Activated T-cell treated with anti-CD3 and anti-CD28 coated beads, Interleukin-2, amount 50 U/mL, for 48 hours (primary cell): ENCODE measurements at places on chromosomes 7 and 10.

DNA sequence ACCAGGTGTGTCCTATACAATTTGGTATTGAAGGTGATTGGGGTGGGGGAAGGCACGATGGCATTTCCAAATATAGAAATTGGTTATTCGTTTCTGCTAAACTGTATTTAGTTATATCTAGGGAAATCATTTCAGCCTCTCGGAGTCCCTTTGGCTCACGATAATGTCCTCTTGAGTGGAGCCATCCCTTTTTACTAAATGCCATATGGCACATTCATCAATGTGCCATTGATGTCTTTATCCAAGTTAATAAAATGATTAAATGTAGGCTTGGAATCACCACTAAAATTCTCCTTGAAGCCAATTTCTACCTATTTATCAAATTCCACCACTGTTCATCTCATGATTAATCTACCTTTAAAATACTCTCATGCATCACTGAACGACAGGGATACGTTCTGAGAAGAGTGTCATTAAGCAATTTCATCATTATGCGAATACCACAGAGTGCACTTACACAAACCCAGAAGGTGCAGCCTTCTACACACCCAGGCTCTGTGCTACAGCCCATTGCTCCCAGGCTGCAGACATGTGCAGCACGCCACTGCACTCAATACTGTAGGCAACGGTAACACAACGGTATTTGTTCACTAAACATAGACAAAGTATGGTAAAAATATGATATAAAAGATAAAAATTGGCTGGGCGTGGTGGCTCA, 219.2 kb upstream of the C7orf33 start:
- no peak for DNase-seq

DNA sequence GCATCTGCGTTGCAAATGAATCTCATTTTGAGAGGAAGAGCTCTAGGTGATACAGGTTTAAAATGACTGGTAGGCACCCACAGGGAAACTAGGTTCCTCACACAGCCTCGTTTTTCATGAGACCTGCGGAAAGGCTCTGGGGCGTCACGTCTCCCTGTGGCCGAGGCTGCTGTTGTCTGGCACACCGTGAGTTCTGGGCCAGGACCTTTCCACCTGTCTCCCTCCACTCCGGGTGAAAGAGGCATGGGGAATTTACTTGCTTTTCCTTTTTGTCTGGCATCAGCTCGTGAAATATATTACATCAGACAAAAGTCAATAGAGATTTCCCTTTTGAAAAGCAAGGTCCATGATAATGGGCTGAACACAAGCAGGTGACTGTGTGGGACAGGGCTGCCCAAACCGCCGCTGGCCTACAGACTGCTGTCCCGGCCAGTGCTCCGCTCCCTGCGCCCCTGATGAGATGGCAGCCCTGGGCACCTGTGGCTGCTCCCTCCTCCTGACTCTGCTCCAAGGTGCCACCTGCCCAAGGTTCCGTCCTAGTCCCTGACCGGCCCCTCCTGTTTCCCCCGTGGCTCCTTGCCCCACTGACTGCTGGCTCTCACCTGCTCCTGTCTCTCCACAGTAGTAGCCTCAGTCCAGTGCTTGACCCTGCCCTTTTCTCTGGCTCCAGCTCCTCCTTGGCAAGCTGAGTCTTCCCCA, 109.6 kb downstream of the NKX6-2 start:
- no peak for DNase-seq

GRCh38 chr10:61337741-61338140, 115.4 kb downstream of the TMEM26 start:
- no peak for DNase-seq

- DNase-seq = no peak
These were observed 238.9 kb upstream of the ETV1 start for GRCh38 chr7:14228341-14228740.

- DNase-seq = no peak
These were observed 49.6 kb upstream of the WNT8B start for GRCh38 chr10:100413173-100413572.

DNA sequence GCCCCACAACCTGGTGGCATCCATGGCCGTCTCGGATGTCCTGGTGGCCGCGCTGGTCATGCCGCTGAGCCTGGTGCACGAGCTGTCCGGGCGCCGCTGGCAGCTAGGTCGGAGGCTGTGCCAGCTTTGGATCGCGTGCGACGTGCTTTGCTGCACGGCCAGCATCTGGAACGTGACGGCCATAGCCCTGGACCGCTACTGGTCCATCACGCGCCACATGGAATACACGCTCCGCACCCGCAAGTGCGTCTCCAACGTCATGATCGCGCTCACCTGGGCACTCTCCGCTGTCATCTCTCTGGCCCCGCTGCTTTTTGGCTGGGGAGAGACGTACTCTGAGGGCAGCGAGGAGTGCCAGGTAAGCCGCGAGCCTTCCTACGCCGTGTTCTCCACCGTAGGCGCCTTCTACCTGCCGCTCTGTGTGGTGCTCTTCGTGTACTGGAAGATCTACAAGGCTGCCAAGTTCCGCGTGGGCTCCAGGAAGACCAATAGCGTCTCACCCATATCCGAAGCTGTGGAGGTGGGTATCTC, 1.1 kb downstream of the HTR5A start:
- no peak for DNase-seq

DNA sequence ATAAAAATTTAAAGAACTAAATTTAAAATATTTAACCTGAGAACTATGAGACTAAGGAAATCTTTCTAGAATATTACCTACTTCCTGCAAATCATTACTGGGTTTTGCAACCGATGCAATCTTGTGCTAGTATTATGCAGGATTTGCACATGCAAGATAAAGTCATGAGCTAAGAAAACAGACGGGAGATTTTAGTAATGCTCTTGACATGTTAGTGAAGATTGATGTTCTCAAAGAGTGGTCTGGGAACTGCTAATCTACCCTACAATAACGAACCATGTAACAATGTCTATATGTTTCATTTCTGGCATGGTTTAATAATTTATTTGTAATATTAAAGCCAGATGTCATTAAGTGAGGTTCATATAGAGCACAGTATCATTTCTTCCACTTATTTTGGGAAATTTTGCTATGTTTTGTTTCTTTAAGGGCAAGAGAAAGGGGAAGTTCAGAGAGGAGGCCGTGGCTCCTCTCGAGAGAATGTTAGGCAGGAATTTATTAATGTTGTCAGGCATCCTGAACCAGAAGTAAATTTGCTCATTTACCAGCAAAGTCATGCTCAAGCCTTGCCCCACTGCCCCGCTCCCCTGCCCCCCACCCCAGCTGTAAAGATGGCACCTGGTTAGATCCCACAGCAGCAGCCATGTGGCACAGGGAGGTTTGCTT, 22.8 kb downstream of the LRRC17 start:
- DNase-seq = no peak

GRCh38 chr7:40676221-40676620, 541.4 kb downstream of the SUGCT start:
- DNase-seq = no peak

GRCh38 chr10:107444443-107444842, 279.9 kb upstream of the SORCS1 start:
- DNase-seq = no peak

DNA sequence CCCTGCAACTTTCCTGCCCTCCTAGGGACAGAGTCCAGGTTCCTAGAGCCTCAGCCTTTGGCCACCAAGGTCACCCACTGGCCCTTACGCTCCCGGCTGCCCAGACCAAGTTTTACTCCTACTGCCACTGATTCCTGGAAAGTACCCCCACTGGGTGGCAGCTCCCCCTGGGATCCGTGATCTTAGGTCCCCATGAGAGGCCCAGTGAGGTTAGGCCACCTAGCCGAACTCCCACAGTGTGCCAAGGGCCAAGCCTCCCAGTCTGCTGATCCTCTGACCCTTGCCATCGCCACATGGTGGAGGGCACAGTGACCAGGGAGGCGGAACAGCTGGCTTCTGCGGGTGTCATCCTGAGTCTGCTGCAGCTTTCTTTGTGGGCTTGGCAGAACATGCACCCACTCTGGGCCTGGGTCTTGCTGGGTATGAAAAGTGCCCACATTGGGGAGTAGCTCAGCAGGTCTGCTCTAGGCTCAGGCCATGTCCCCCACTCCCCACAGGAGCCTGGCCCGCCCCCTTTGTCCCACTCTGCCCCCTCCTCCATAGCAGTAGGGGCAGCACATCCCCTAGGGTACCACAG, 40.5 kb upstream of the PPIF start:
- no peak for DNase-seq

GRCh38 chr7:25391295-25391861, 163.1 kb upstream of the NPVF start:
- DNase-seq = no peak

DNA sequence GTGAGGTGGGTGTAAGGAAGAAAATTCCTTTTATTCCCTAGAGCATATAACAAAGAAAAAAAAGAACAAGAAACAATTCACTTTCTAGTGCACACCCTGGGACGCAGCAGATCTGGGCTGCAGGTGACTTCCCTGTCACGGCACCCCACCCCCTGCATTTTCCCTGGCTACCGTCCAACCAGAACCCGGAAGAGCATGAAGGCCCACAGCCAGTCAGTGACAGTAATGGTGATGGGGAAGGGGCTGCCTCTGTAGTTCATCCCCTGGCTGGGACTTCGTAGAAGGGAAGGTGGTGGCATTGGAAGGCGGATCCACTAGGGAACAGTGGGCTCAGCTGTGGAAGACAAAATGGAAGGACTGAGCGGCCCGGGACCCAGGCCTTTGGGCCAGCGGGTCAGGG, 236.7 kb downstream of the BUB3 start:
- DNase-seq = no peak

DNA sequence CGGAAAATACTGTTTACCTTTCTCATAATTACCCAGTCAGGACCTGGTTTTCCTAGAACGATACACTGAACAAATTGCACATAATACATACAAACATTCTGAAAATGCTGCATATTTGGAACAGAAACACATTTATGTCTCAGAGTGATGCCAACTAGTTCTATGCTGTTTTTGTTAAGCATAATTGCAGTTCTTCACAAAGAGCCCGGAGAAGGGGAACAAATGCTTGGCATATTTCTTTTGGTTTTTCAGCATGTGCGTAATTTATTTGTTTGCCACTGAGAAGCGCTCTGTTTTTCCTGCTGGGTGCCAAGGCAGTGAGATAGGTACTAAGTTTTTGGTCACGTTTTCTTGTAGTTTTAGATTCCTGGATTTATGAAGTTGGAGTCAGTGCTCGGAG, 181.0 kb upstream of the MDFIC start:
- DNase-seq = no peak

- no peak for DNase-seq
These were observed 29.2 kb downstream of the COA1 start for GRCh38 chr7:43700059-43700501.

- DNase-seq = no peak
These were observed 264.0 kb downstream of the ARL4A start for GRCh38 chr7:12951397-12951801.

GRCh38 chr10:12636571-12636970, 287.2 kb downstream of the CAMK1D start:
- DNase-seq = no peak

- DNase-seq = no peak
These were observed 211.3 kb upstream of the PPP2R2D start for GRCh38 chr10:131689486-131689885.

- no peak for DNase-seq
These were observed 227.1 kb downstream of the AGMO start for GRCh38 chr7:15334536-15335263.
